ENCODE measurements at places on chromosomes 12 and 14.

DNA sequence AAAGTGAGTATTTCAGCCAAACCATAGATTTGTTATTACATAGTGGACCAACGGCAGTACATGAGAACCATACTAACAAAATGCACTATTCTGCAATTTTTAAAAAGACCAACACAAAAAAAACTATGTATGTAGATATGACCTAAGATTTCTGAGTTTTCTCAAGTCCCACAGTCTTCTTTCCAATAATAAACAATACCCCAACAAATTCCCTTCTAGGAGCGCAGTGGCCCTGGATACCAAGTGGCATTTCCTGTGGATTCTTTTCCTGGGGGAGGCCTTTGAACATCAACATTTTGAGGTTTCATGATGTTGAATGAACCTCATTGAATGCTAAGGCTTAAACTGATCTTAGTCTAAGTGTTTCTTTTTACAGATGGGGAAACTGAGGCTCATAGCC, 210.5 kb downstream of the BCAT1 start:
- H3K4me3 ChIP-seq: no peak overlapping the region
- no peak for DNase-seq
- H3K27ac ChIP-seq: no peak overlapping the region
- H3K36me3 ChIP-seq: no peaks in the 10 kb centered on the region

DNA sequence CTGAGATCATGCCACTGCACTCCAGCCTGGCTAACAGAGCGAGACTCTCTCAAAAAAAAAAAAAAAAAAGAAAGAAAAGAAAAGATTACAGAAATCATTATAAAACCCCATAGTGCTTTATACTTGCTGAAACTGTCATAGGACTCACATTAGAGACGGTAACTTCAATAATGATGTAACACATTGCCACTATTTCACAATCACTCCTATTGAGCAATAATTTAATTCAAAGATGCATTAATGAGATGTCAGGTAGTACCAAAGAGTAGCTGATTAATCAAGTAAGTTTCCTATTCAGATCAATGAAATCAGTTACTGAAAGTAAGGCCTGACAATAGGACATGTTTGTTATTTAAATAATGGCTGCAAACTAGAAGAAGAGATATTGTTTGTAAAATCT, 751.5 kb upstream of the ALG10B start:
- no peak for DNase-seq
- H3K36me3 ChIP-seq: no peaks in the 10 kb centered on the region
- H3K27ac ChIP-seq: no peak overlapping the region
- H3K4me1 ChIP-seq: no peaks in the 10 kb centered on the region

DNA sequence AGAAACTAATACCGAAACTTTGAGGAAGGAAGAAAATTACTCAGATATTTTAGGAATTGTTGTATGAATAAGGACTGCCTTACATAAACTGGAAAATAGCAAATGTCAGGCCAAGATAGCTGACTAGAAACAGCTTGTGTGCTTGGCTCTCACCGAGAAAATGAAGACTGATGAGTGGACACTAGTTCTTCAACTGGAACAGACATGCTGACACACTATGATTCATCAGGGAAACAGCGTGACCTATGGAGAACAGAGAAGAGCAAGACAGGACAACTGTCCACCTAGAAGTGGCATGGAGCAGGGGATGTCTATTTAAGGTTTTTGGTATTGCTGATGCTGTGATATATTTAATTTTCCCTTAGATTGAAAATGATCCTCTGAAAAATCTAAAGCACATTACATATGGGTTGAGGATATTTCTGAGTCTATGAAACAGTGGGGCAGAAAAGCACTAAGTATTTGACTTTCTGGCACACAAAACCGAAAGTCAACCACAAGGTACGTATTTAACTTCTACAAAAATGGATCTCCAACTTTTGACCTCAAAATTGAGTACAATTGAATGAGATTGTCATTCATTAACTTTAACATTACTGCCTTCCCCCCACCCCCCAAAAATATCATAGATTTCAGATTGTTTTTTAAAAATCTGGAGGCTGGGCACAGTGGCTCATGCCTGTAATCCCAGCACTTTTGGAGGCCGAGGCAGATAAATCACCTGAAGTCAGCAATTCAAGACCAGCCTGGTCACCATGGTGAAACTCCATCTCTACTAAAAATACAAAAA, 863.2 kb downstream of the LRFN5 start:
- H3K4me1 ChIP-seq: no peaks in the 10 kb centered on the region
- H3K27ac ChIP-seq: no peak overlapping the region
- no peaks in the 10 kb centered on the region for H3K27me3 ChIP-seq
- DNase-seq: no peak
- H3K4me3 ChIP-seq: no peak overlapping the region

DNA sequence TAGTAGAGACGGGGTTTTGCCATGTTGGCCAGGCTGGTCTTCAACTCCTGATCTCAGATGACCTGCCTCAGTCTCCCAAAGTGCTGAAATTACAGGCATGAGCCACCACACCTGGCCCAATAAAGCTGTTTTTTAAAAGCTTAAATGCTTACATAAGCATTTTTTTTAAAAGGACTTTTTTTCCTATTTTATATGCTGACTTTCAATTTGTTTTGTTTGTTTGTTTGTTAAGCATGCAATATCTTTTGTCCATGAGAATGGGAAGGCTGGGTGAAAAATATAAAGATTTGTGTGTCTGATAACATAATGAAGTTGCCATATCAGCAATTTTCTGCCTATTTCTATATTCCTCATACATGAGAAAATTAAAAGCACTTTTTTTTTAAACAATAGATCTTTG, 17.0 kb upstream of the SLC2A13 start:
- no peaks in the 10 kb centered on the region for H3K27me3 ChIP-seq
- H3K4me3 ChIP-seq: no peak overlapping the region
- no peak overlapping the region for H3K27ac ChIP-seq
- no peaks in the 10 kb centered on the region for H3K36me3 ChIP-seq
- DNase-seq: no peak

DNA sequence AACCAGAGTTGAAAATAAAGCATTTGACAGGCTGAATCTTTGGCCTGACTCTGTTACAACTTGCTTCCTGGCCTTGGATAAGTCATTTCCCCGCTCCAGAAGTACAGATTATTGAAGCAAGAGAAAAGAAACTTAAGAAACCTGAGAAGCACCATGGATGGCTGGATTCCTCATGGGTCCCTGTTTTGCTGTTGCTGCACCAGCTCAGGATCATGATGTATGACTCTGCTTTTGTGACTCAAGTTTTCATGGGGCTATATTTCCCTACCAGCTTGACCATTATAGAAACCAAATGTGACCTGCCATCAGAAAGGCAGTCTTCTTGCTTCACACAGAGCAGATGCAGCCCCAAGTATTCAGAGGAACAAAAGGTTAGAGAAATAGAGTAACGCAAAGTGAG, 921.8 kb downstream of the BCL11B start:
- H3K36me3 ChIP-seq: no peaks in the 10 kb centered on the region
- no peaks in the 10 kb centered on the region for H3K4me1 ChIP-seq
- no peak for DNase-seq
- no peak overlapping the region for H3K4me3 ChIP-seq
- H3K27ac ChIP-seq: no peak overlapping the region

DNA sequence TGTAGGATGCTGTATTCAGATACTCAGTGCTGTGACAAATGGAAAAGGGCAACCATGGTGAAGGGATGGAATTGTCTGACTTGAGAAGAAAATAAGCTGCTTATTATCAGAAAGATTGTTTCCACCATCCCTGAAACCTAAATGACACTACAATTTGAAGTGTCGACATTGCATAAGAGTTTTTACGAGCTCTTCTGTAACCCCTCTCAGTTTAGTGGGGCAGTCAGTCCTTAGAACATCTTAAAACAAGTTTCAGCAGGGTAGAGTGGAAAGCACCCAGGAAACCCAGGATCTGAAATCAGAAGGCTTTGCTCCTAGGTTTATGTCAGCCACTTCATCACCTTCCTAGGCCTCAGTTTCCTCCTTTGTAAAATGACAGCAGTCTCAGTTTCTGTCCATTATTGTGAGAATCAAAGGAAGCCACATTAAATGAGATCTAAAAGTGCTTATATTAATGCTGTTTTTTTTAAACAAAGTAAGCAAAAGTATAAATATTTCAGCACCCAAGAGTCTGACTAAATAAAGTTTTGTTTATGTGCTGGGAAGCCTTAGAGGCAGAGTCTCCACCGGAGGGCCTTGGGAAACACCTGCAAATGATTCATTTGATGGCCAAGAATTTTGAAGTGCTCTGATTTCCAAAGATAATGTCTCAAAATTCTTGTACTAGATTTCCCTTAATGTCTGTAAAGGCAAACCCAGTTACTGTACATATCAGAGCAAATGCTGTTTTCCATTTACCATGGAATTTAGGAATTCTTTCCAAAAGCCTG, 1.8 kb downstream of the IFT43 start:
- H3K27me3 ChIP-seq: no peaks in the 10 kb centered on the region
- no peak for DNase-seq
- peaks cover 31% of the 10 kb centered on the region for H3K4me1 ChIP-seq
- no peaks in the 10 kb centered on the region for H3K36me3 ChIP-seq

GRCh38 chr12:42428850-42429249, 102.9 kb downstream of the PPHLN1 start:
- H3K36me3 ChIP-seq: peaks cover 7% of the 10 kb centered on the region
- no peaks in the 10 kb centered on the region for H3K27me3 ChIP-seq
- H3K4me3 ChIP-seq: no peak overlapping the region
- no peak overlapping the region for H3K27ac ChIP-seq
- H3K4me1 ChIP-seq: peaks cover 8% of the 10 kb centered on the region
- DNase-seq: no peak

- DNase-seq: no peak
- no peaks in the 10 kb centered on the region for H3K36me3 ChIP-seq
- H3K4me3 ChIP-seq: no peak overlapping the region
- no peak overlapping the region for H3K27ac ChIP-seq
- peaks cover 36% of the 10 kb centered on the region for H3K4me1 ChIP-seq
Observed at GRCh38 chr14:100439781-100440180, 116.6 kb downstream of the SLC25A47 start.

DNA sequence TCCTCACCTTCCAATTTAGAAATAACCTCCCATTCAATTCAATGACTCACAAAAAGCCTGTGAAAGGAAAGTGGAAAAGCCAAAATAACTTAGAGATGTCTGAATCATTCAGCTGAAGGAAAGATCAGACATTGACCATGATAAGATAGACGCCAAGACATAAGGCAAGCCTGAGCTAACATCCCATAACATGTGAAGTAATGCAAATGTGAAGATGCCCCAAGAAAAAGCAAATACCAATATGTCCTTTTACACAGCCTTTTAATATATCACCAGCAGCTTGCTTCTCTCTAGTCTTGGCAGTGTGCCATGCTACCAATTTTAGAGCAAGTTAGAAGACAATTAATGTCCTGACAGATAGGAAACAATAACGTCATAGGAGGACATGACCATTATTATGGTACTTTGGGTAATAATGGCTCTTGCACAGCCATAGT, 2.4 kb upstream of the NUMB start:
- no peaks in the 10 kb centered on the region for H3K36me3 ChIP-seq
- no peaks in the 10 kb centered on the region for H3K27me3 ChIP-seq
- no peak for DNase-seq

DNA sequence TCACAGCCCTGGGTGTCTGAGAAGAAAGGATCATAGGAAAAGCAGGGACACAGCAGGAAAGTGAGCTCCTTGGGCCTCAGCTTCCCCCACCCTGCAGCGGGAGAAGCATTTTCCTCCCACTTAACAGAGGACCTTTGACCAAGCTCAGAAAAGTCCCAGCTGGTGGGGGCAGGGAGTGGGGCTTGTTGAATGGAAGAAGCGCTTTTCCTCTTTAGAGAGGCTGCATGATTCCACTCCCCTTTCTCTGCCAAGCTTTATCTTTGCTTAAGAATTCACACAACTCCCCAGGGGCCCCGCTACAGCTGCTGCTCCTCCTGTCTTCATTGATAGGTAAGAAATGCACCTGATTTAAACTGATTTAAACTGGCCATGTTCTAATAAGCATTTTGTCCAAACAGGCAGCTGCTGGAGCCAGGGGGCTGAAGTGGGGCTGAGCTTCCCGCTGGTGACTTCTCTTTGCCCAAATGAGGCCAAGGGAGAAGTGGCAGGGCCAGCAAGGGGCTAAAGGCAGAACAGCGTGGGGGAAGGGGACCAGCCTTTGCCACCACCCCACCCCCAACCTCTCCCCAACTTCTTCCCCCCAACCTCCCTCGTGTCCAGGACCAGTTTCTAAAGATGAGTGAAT, 1.7 kb upstream of the PAPLN start:
- H3K27me3 ChIP-seq: no peaks in the 10 kb centered on the region
- no peaks in the 10 kb centered on the region for H3K36me3 ChIP-seq
- no peak overlapping the region for H3K27ac ChIP-seq
- no peak for DNase-seq
- H3K4me1 ChIP-seq: peaks cover 26% of the 10 kb centered on the region
- H3K4me3 ChIP-seq: no peak overlapping the region

GRCh38 chr12:27575762-27576118, 51.7 kb downstream of the PPFIBP1 start:
- peaks cover 5% of the 10 kb centered on the region for H3K36me3 ChIP-seq
- peaks cover 19% of the 10 kb centered on the region for H3K4me1 ChIP-seq
- DNase-seq: no peak
- no peaks in the 10 kb centered on the region for H3K27me3 ChIP-seq
- no peak overlapping the region for H3K27ac ChIP-seq

GRCh38 chr12:92573104-92573503, 129.7 kb upstream of the PLEKHG7 start:
- no peaks in the 10 kb centered on the region for H3K36me3 ChIP-seq
- no peak overlapping the region for H3K4me3 ChIP-seq
- no peaks in the 10 kb centered on the region for H3K27me3 ChIP-seq
- no peak for DNase-seq

DNA sequence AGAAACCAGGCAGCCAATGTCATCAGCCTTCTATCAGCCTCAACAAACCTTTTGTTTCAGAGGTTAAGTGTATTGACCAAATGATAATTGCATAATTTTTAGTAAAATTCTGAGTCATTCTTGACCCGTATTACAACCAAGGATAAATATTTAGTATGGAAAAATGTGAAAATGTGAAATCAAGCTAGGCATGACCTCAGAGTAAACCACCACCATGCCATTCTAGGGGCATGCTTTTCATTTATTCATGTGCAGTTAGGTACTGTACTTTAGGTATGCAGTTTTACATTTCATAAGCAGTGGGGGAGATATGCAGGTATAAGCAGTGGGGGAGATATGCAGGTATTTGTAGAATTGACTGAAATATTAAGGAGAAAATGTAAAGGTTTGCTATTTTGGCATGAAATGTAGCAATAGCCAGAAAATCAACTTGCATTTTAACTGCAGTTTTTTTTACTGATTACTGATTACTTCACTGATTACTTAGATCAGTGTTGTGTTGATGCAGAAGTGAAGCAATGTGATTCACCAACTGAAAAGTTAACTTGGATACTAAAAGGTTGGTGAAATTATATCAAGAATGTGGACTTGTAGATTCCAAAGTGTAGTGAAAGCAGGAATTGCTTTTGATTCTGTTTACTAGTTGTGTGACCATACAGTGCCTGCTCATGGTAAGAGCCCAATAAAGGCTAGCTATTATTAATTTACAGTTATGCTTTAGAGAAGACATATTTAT, 184.2 kb downstream of the ESR2 start:
- H3K4me1 ChIP-seq: peaks cover 35% of the 10 kb centered on the region
- no peaks in the 10 kb centered on the region for H3K27me3 ChIP-seq

DNA sequence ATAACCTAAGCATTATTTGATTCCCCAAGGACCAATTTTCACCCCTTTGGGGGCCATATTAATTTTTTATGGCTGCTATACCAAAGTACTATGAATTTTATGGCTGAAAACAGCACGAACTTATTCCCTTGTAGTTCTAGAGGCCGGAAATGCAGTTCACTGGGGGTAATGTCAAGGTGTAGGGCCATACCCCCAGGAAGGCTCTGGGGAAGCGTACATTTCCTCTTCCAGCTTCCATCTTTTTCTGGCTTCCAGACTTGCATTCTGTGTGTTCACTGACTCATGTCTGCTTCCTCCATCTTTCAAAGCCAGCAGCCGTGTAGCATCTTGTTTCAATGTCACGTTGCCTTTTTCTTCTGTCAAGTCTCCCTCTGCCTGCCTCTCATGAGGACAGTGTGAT, 133.5 kb downstream of the BICD1 start:
- H3K4me3 ChIP-seq: no peak overlapping the region
- no peaks in the 10 kb centered on the region for H3K36me3 ChIP-seq
- no peak for DNase-seq
- H3K4me1 ChIP-seq: no peaks in the 10 kb centered on the region
